ENCODE measurements at places on chromosomes 16 and 17. TPM values are rescaled to one million over a fixed set of nuclear protein-coding genes. Genes with fewer than 3 reads are reported as not detected.

- H3K4me3 ChIP-seq, result no peak overlapping the region
- DNase-seq, result peak; percentile 92
- no peaks in the 10 kb centered on the region for H3K4me1 ChIP-seq
- H3K36me3 ChIP-seq, result no peaks in the 10 kb centered on the region
- no peak overlapping the region for H3K27ac ChIP-seq
- H3K27me3 ChIP-seq, result no peaks in the 10 kb centered on the region
Observed at GRCh38 chr16:52209227-52209626, 337.7 kb downstream of the TOX3 start.

GRCh38 chr16:77684181-77684526, 38.2 kb upstream of the NUDT7 start:
- no peak overlapping the region for H3K4me3 ChIP-seq
- no peak overlapping the region for H3K27ac ChIP-seq
- no peaks in the 10 kb centered on the region for H3K27me3 ChIP-seq
- no peaks in the 10 kb centered on the region for H3K4me1 ChIP-seq

GRCh38 chr17:980406-981291, 1.1 kb upstream of the NXN start:
- peak overlapping the region; percentile 57 for H3K4me3 ChIP-seq
- H3K27ac ChIP-seq, result peak overlapping the region; percentile 92
- no peaks in the 10 kb centered on the region for H3K36me3 ChIP-seq

DNA sequence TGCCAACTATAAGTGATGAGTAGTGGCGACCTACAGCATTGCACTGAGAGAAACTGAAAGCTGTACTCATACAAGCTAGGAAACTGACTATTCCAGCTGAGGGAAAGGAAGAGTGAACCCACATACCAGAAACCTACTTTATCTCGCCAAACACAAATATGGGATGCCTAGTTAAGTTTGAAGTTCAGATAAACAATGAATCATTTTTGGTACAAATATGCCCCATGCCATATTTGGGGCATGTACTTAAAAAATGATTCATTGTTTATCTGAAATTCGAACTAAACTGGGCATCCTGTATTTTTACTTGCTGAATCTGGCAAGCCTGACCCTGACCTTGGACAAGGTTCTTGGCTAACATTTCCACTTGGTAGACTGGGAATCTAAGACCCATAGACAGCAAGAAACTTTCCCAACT, 527.8 kb upstream of the PSMD7 start:
- no peaks in the 10 kb centered on the region for H3K4me1 ChIP-seq
- peaks cover 2% of the 10 kb centered on the region for H3K27me3 ChIP-seq
- no peak overlapping the region for H3K4me3 ChIP-seq
- no peak for DNase-seq

- no peak overlapping the region for H3K27ac ChIP-seq
- H3K36me3 ChIP-seq, result peaks cover 46% of the 10 kb centered on the region
- H3K4me1 ChIP-seq, result no peaks in the 10 kb centered on the region
- H3K27me3 ChIP-seq, result no peaks in the 10 kb centered on the region
- DNase-seq, result peak; percentile 27
- H3K4me3 ChIP-seq, result no peak overlapping the region
Observed at GRCh38 chr17:42329025-42329976, 41.0 kb downstream of the STAT5A start.

The TMEM114 gene
- 0.28 TPM for total RNA-seq

All from spinal cord (tissue), 10 donors.